Psoas muscle (tissue), 8 donors: ENCODE measurements at places on chromosomes 7 and 10. TPM values are rescaled to one million over a fixed set of nuclear protein-coding genes. Genes with fewer than 3 reads are reported as not detected.

Gene WNT8B
- total RNA-seq = not detected

Gene OR6B1
- not detected for total RNA-seq

Gene CPN1
- not detected for total RNA-seq

Gene CALML5
- not detected for total RNA-seq

Gene JCAD
- 16.6 TPM for total RNA-seq

Gene RTKN2
- 0.09 TPM for total RNA-seq

Gene STEAP1
- total RNA-seq = 2.5 TPM

Gene OR2F2
- total RNA-seq = not detected

DNA sequence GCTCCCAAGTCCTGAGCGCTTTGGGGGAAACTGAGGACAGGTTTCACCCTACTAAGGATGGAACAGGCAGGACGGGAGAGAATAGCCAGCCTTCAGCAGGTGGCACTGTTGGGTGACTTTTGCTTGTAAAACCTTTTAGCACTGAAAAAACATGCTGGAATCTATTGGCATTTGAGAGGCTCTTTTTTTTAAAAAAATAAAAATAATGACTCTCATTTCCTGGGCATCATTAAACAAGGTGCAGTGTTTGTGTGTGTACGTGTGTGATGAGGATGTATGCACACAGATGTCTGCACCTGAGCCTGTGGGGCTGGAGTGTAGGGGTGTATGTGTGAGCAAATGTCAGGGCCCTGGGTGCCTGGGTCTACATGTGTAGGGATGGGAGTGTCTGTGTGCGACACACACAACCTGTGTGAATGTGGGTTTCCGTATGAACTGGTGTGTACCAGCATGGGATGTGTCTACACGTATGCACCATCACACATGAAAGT lies 177.9 kb downstream of the RPS24 start:
- no peak for DNase-seq

DNA sequence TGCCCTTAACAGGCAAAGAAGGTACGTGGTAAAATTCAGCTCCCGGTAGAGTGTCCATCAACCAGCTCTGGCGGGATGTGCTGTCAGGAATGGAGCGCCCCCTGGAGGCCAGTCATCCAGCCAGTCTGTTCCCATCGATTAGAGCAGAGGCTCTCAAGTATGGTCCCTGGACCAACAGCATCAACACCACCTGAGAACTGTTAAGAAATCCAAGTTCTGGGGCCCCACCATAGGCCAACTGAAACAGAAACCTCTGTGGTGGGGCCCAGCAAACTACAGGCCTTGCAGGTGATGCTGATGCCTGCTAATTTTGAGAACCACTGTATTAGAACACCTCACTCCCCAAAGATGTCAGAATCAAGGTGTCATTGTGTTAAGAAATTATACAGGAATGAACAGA lies 109.2 kb downstream of the DPY19L1 start:
- peak; percentile 16 for DNase-seq

DNA sequence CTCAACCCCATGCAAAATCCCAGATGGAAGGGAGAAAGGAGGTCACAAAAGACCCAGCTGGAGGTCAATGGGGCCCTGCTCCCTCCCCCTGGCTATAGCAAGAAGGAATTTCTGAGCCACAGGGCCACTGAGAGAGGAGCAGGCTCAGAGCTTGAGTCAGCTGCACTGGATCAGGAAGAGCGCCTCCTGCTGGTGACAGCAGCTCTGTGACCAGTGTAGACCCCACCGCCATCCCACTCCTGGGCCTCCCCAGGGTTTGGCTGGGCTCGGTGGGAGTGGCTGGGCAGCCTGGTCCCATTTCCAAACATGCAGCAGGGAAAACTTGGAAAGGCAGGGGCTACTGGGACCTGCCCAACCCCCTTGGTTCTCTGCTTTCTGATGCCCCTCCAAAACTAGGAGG lies 31.5 kb upstream of the PRLHR start:
- no peak for DNase-seq

DNA sequence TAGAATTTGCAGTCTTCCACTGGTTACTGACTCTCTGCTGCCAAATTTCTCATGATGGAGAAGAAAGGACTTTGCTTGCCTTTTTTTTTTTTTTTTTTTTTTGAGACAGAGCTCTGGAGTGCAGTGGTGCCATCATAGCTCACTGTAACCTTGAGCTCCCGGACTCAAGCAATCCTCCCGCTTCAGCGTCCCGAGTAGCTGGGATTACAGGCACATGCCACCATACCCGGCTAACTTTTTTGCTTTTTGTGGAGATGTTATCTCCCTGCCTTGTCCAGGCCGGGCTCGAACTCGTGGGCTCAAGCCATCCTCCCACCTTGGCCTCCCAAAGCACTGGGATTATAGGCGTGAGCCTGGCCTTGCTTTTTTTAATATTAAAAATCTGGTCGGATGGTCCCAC lies 6.2 kb downstream of the INSIG1 start:
- DNase-seq = no peak

DNA sequence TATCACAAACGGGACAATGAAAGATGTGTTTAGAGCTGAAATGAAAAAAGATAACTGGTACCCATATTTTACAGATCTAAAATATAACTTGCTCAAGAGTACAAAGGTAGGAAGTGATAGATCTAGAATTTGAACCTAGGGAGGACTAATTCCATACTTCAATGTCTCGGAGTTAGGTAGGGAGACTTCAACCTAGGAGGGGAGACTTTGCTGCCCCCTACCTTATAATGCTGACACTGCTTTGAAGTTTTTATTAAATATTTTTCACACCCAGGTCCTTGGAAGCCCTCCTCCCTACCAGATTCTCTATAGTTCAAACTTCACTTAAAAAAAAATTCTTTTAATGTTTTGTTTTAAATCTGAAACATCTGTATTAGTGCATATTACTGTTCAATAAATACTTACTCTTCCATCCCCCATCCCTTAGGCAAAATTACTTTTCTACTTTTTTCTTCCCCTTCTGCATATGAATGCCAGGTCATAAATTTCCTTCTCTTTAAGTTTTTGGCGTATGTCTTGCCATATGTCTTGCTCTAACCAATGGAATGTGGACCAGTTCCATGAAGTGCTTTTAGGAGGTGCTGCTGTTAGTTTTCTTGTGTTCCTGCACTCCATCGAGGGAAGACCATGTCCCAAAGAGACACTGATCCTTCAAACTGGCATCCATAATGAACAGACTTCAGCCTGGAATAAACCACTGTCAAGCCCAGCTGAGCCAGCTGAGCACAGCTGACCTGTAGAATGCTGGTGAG lies 57.8 kb downstream of the MICU1 start:
- no peak for DNase-seq

DNA sequence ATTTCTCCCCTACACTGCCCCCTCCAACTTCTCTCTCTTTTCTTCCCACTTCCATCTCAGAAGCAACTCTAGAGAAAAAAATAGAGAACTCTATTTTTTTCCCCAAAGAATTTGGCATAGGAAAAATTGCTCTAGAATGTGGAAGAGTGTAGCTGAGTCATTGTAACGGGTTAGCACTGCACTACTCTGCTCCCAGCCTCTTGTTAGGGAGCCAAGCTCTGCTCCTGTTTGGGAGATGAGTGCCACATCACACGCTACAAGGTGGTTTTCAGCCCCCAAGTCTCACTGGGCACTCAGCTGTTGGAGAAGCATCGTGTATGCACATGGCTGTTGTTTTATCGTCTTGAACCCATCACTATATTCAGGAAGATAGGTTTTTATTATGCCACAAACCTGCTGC lies 136.4 kb downstream of the BMPER start:
- no peak for DNase-seq

DNA sequence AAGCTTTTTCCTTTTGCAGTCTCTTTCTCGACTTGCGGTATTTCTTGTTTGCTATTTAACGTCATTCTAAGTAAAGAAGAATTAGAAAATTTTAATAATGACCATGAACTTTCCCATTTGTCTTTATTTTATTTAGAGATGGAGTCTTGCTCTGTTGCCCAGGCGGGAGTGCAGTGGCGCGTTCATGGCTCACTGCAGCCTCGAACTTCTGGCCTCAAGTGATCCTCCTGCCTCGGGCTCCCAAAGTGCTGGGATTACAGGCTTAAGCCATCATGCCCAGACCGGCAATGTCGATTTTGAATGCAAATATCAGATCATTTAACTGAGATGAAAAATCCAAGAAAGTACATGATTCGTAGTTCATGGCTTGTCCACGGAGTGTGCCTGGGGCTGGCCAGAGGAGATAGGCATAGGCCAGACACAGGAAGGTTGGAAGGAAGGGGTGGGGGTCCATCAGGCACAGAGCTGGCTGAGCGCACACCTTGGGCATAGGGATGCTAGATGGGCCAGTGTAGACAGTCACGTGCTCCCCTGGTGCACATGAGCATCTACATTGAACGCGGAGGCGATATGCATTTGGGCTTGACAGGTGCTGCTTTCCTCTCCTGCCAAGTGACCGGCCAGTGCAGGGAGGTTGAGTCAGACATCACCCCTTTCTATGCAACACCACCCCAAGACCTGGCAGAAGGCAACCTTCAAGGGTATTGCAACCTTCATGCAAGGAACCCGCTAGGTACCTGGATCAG lies 38.9 kb upstream of the DAGLB start:
- DNase-seq = no peak

DNA sequence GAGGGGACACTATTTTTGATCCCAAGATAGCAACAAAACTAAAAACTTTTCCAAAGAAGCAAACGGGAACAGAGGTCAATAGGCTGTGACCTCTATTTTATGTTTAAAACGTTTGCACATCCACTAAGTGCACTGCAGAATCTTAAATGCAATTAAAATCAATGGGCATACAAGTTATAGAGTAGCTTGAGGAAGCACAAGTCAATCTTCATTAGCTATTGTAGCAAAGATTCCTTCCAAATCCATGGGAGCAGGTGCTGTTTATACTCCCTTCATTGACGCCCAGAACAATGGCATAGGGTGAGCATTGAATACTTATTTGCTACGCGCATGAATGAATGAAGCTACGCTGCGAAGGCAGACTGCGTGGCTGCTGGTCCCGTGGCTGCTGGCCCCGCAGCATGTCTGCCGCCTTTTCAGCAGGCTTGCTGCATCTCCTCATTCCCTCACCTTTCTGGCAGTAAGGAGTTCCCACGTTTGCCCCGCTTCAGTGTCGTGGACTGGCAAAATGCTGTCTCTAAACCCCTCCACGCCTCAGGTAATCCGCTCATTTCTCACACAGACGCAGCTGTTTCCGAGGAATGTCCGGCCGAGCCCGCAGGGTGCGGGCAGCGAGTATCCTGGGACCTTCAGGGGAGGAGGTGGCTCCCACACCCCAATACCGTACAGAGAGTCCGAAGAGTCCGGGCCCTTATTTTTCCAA lies 754 bp upstream of the PHYHIPL start:
- peak; percentile 32 for DNase-seq

DNA sequence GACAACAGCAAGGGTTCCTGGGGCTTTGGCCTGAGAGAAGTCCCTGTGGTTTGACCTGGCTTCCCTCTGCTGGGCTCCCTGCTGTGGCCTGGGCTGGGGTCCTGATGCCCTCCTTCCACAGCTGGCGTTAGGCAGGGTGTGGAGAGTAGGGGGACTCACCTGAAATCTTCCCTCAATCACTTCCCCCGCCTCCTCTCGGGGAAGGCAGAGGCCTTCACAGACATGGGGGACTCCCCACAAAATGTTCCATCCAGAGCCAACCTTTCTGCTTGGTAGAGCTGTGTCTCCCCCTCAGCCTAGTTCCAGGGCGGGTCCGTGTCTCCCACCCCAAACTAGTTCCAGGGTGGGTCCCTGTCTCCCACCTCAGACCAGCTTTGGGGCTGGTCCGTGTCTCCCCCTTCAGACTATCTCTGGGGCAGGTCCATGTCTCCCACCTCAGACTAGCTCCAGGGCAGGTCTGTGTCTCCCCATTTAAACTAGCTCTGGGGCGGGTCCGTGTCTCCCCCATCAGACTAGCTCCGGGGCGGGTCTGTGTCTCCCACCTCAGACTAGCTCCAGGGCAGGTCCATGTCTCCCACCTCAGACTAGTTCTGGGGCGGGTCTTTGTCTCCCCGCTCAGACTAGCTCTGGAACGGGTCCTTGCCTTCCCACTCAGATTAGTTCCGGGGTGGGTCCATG lies 2.2 kb downstream of the PVRIG start:
- no peak for DNase-seq

- no peak for DNase-seq
Observed at GRCh38 chr7:136555933-136556332, 312.5 kb upstream of the CHRM2 start.

DNA sequence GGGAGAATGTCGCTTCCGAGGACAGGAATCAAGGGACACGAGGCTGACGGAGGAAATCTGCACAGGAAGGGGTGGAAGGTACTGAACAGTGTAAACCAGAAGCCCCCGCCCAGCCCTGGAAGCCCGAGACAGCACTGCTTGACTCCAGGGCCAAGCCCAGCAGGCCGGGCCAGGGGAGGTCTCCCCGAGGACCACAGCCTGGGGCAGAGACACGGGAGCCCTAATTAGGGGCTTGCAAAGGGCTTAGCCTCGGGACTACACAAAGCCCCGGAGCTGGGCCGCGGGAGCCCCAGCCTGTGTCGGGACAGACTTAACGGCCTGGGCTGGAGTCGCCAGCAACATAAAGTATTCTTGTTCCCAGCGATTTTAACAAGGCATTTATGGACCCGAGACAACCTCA lies 50.8 kb downstream of the OAT start:
- DNase-seq = no peak

- DNase-seq = no peak
Observed at GRCh38 chr10:48626986-48627731, 22.3 kb upstream of the ARHGAP22 start.

DNA sequence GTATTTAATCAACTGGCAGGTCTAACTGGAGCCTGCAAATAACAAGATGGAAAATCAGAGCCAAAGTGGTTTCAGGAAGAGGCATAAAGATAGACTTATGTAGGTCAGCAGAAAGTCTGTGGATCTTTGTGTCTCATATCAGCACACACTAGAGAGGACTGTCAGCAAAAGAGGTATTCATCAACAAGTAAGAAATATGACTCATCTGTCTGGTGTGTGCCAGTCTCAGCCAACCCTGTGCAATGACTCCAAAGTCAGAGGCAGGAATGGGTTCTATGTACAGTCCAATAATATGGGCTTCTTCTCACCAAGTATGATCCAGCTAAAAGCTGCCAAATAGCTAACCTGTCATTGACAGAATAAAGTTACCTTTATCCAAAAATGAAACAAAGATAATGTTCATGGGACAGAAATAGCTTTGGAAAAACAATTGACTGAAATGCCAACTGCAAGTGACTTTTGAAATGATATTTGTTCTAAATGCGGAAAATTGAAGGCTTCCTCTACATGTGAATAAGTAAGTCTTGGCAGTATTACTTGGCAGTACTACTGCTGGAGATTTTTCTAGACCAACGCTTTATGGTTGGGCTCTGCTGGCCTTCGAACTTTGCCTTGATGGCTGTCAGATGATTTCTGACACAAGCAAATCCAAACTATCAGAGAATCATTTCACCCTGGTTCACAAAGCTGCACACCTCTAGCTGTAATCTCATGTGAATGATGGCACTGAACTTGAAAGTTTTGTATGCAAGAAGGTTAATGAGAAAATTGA lies 272.3 kb upstream of the SEMA3C start:
- DNase-seq = no peak

- DNase-seq = no peak
Observed at GRCh38 chr10:12643279-12643678, 293.9 kb downstream of the CAMK1D start.
